Pancreas (tissue), 10 donors: ENCODE measurements at places on chromosomes 2 and 18. TPM values are rescaled to one million over a fixed set of nuclear protein-coding genes. Genes with fewer than 3 reads are reported as not detected.

COBLL1 gene
- 63.5 TPM for total RNA-seq

UGT1A3 gene
- not detected for total RNA-seq

SLC11A1 gene
- 0.51 TPM for total RNA-seq

CNRIP1 gene
- total RNA-seq, result 0.85 TPM

CNTNAP5 gene
- total RNA-seq, result 0.12 TPM

DNA sequence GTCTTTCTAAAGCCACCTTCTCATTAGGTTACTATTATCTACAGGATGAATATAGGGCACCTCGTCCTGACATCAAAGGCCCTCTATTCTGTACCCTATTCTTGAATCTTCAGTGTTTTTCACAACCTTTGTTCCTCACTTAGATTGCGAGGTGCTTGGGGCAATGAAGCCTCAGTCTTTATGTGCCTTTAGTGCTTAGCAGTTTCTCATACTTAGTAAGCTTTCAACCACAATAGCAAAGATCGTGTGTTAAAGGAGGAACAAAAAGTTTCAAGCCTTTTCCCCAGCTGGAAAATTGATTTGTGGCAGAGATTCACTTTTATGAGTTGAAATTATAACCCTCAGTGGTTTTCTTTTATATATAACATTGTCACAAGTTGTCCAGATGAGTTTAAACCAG lies 226.9 kb downstream of the MYO3B start:
- no peak for DNase-seq

- DNase-seq, result peak; percentile 38
Measured at GRCh38 chr2:235937936-235938335, 230.2 kb downstream of the GBX2 start.

DNA sequence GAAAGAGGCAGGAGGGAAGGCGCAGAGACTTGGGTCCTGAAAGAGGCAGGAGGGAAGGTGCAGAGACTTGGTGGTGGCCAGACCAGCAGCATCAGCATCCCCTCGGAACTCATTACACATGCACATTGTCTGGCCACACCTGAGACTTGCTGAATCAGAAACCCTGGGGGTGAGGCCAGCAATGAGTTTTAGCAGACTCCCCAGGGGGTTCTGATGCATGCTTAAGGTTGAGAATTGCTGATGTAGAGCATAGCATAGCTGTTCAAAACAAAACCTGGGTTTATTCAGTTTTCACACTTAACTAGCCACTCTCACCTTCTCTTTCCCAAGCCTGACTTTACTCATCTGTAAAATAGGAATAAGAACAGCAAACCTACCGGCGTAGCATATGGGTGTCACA lies 122.9 kb downstream of the MRO start:
- no peak for DNase-seq

DNA sequence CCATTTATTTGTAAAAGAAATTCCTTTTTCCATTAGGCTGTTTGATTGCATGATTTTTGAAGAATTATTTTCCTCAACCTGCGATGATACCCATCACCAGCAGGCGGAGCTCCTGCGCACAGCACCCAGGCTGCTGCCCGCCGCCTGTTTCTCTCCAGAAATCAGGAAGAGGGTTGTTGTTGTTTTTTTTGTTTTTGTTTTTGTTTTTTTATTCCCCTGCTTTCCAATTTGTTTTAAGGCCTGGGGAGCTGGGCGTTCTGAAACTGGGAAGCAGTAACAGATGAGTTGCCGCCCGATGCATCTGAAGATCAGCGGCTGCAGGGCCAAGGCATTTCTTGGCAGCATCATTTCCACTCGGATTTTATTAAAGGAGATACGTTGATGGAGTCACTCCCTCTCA lies 132.1 kb downstream of the MBP start:
- DNase-seq, result peak; percentile 84

DNA sequence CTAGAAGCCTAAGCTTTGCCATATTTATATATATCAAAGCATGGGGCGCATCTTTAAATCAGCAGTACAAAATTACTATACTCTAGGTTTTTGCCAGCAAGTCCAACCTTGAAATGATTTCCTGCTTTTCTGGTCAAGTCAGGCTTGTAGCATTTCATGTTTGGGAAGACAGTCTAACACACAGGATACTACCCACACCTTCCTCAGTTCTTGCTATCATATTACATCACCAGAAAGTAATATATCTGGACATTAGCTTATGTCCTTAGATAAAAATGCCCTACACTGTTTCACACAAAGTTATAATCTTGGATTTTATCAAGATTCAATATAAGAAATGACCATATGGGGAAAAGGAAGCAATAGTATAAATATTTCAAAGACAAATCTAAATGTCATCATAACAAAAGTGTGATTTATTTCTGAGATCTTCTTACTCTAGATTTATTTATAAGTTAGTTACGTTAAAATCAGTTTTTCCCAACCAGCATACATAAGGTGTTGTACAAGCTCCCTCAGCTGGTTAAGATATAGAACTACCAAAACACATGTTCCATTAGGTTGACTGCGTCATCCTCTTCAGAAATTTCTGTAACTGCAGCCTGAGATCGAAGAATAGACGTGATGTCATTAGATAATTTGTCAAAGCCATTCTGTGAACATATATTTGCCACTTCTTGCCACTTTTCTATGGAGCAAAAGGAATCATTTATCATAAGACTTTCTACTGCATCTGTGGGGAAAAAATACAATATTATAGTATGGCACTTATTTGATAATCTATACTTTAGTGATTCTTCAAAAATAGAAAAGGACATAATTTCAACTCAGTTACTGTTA lies 56.6 kb downstream of the CLHC1 start:
- no peak for DNase-seq

DNA sequence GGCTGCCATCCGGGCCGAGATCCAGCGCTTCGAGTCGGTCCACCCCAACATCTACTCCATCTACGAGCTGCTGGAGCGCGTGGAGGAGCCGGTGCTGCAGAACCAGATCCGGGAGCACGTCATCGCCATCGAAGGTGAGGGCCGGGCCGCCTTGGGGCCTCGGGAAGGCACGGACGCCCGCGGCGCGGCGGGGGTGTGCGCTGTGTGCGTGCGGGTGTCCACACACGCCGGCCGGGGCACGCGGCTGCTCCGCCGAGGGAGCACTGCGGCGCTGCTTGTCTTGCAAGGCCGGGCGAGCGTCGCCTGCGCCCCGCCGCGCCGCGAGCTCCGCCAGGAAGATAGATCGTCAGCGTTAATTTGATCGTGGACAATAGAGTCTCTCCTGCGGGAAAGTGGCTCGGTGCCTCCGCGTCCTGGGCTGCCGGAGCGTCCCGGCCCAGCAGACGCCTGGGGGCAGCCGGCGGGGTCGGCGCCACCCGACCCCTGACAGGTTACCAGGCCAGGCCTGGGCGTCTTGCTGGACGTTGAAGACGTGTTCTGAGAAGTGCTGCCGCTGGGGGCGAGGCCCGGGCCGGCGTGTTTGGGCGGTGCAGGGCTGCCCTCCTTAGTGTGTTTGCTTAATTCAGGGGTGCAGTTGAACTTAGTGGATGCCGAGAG lies 1.0 kb downstream of the AGAP1 start:
- peak; percentile 58 for DNase-seq

DNA sequence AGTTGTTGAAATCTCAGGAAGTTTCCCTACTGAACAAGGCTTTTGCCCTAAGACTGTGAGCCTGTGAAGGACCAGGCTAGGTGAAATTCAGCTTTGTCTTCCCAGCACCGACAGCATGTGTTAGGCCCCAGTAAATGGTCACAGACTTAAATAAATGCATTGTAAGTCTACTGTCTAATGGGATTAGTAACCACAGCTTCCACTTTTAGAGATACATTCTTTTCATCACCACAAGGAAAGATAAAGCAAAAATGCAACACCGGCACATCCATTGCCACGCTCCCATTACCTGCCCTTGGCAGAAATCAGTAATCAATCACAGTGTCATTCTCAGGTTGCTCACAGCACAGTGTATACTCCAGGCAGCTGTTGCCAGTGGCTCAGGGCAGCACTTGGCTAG lies 59.3 kb downstream of the CRACDL start:
- no peak for DNase-seq

DNA sequence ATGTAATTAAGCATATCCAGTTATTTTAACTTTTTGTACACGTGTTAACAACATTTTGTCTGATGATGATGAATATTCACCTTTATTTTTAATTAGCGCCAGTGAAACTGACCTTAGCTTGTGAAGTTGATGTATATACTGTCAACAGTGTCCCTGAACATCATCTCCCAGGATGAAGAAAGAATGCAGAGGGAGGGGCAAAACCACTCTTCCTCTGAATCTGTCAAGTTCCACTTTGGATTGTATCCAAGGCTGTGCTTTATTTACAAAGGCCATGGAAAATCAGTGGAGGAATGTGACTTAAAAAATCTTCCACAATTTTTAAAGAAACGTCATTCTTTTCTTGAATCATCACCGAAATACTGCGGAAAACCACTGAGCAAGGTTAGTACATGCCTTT lies 4.5 kb upstream of the RMDN2 start:
- no peak for DNase-seq

- DNase-seq, result no peak
Measured at GRCh38 chr18:56044239-56044638, 456.2 kb upstream of the TCF4 start.
